H1 (cell line): ENCODE measurements at places on chromosomes 11 and 22. TPM values are rescaled to one million over a fixed set of nuclear protein-coding genes. Genes with fewer than 3 reads are reported as not detected.

DNA sequence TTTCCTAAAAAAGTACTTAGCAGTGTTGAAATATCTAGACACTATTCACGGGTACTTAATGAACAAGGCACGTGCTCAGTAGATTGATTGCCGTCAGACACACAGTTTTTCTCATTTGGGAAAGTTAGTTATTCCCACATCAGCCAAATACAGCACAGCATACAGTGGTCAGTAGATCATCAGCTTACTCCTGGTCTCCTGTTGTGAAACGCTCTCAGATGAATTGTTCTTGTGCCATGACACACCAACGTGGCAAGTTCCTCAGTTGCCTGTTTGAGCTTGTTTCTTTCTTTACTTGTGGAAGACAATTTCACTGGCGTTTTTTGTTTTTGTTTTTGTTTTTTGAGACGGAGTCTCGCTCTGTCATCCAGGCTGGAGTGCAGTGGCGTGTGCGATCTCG is 8.6 kb downstream of the TAB1 start:
- no peak for DNase-seq
- no peaks in the 10 kb centered on the region; the same call in 1 of the 2 replicates for H3K4me1 ChIP-seq
- H3K27me3 ChIP-seq, result no peaks in the 10 kb centered on the region
- H3K4me3 ChIP-seq, result no peak overlapping the region
- H3K27ac ChIP-seq, result no peak overlapping the region

- peaks cover 7% of the 10 kb centered on the region for H3K4me1 ChIP-seq
- H3K27me3 ChIP-seq, result no peaks in the 10 kb centered on the region
- H3K4me3 ChIP-seq, result no peak overlapping the region
Measured at GRCh38 chr22:40050258-40050657, 55.5 kb downstream of the FAM83F start.

DNA sequence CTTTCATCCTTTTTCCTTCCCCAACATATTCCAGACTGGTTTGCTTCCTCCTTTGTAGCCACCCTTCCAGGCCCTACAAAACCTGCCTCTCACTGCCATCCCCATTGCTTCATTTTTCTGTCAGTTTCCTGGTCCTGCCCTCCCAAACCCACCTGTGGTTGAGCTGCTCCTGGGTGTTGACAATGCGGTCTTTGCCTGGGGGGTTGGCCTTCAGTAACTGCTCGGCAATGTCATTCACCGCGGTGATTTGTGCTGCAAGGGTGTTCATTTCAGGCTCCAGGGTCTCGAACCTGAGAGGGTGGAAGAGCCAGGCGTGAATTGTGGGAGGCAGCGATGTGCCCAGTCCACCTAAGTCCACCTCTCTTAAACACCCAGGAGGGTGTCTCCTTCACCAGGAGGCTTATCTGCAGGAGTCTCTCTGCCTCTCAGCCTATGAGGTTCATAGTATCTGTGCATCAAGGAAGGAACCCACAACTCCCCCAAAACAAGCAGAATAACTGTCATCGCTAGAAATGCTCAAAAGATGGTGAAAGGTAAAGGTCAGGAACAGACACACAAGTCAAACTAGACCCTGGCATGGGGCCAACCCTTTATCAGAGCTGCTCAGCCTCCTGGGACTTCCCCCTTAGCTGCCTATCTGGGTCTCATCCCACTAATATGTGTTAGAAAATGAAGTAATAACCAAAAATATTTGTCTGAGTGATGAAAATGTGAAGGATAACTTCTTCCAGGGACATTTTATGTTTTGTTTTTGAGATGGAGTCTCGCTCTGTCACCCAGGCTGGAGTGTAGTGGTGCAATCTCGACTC is 23.9 kb upstream of the RBM4B start:
- no peaks in the 10 kb centered on the region for H3K4me1 ChIP-seq
- no peak for DNase-seq
- no peak overlapping the region for H3K4me3 ChIP-seq
- H3K27ac ChIP-seq, result no peak overlapping the region

DNA sequence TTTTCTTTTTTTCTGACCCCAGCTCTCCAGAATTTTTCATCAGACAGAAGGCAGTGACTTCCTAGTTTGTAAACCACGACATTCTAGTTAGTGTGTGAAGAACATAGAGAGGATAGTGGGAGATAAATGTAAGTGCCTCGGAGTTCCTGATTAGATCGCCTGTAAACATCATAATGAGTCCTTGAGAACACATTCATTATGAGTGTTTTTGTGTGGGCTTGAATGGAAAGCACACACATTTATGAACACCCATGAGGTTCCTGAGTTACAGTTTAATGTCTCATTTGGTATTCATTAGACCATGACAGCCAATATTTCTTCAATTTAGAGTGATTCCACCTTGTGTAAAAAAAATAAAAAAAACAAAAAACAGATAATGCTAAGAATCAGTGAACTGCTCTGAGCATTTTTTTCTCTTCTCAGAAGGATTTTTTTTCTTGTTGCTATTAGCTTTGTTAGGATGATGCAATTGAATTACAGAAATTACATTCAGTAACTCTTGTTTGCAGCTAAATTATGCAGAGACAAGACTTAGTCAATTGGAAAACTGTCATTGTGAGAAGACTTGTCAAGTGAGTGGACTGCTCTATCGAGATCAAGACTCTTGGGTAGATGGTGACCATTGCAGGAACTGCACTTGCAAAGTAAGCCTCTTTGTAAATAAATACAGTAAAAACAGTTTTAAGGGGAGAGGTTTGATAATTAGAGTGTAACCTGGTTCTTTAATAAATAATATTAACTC is 257.6 kb downstream of the NELL1 start:
- no peaks in the 10 kb centered on the region for H3K36me3 ChIP-seq
- no peaks in the 10 kb centered on the region for H3K4me1 ChIP-seq
- no peaks in the 10 kb centered on the region for H3K27me3 ChIP-seq
- no peak for DNase-seq
- no peak overlapping the region for H3K27ac ChIP-seq
- H3K4me3 ChIP-seq, result no peak overlapping the region

- no peak overlapping the region for H3K27ac ChIP-seq
- H3K4me1 ChIP-seq, result no peaks in the 10 kb centered on the region
- H3K27me3 ChIP-seq, result no peaks in the 10 kb centered on the region
- DNase-seq, result no peak
Measured at GRCh38 chr11:57792060-57792541, 30.5 kb downstream of the CTNND1 start.

GRCh38 chr11:60498399-60498798 is 5.8 kb downstream of the MS4A12 start:
- DNase-seq, result no peak
- H3K4me1 ChIP-seq, result no peaks in the 10 kb centered on the region; the same call in 1 of the 2 replicates
- H3K27ac ChIP-seq, result no peak overlapping the region
- no peaks in the 10 kb centered on the region for H3K36me3 ChIP-seq

DNA sequence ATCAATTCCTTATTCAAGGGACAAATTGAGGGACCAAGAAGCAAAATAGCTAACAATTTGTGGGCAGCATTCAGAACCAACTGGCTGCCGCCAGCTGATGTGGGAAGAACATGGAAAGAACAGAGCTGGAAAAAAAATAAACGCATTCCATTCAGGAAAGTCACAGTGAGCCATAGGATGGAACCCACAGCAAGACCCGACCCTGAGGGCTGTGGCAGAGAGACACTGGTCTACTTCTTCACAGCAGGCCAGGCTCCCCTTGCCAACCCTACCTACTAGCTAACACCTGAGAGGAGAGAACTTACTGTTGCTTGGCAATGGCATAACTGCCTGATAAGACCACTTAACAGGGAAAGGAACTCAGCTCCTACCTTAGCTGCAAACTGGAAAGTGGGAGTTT is 123.5 kb upstream of the APOA1 start:
- no peaks in the 10 kb centered on the region for H3K36me3 ChIP-seq
- DNase-seq, result no peak
- H3K27ac ChIP-seq, result no peak overlapping the region
- H3K4me3 ChIP-seq, result no peak overlapping the region
- H3K4me1 ChIP-seq, result no peaks in the 10 kb centered on the region; the same call in 1 of the 2 replicates

GRCh38 chr22:32752816-32753520 is 48.5 kb upstream of the TIMP3 start:
- H3K27ac ChIP-seq, result no peak overlapping the region
- DNase-seq, result no peak
- H3K27me3 ChIP-seq, result no peaks in the 10 kb centered on the region

- H3K4me3 ChIP-seq, result peak overlapping the region; percentile 79
- no peak for DNase-seq
- peaks cover 8% of the 10 kb centered on the region for H3K36me3 ChIP-seq
- no peaks in the 10 kb centered on the region for H3K27me3 ChIP-seq
Measured at GRCh38 chr11:112226831-112227401, 688 bp downstream of the PTS start.

GRCh38 chr11:103985041-103985440 is 51.4 kb upstream of the DDI1 start:
- DNase-seq, result no peak
- H3K27me3 ChIP-seq, result no peaks in the 10 kb centered on the region
- H3K4me1 ChIP-seq, result 0 out of 2 replicates have a peak, but pooled peaks cover 2% of the 10 kb centered on the region
- H3K36me3 ChIP-seq, result no peaks in the 10 kb centered on the region

GRCh38 chr11:75056814-75057213 is 39.9 kb downstream of the OR2AT4 start:
- H3K27ac ChIP-seq, result no peak overlapping the region
- DNase-seq, result no peak
- H3K4me3 ChIP-seq, result no peak overlapping the region
- no peaks in the 10 kb centered on the region for H3K36me3 ChIP-seq

DNA sequence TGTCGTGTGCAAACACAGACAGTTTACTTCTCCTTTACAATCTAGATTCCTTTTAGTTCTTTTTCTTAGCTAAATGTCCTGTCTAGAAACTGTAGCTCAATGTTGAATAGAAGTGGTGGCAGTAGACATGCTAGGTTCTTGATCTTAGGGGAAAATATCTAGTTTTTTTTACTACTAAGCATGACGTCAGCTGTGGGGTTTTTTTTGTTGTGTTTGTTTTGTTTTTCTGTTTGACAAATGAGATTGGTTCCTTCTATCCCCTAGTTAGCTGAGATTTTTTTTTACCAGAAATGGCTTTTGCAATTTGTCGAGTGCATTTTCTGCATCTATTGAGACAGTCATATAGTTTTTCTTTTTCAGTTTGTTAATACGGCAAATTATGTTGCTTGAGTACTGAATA is 2.3 kb upstream of the OR10G7 start:
- H3K4me3 ChIP-seq, result no peak overlapping the region
- no peaks in the 10 kb centered on the region for H3K27me3 ChIP-seq
- peaks cover 3% of the 10 kb centered on the region; the same call in 1 of the 2 replicates for H3K4me1 ChIP-seq
- DNase-seq, result no peak

- H3K27me3 ChIP-seq, result no peaks in the 10 kb centered on the region
- H3K36me3 ChIP-seq, result no peaks in the 10 kb centered on the region
- no peak overlapping the region for H3K27ac ChIP-seq
- no peak overlapping the region for H3K4me3 ChIP-seq
Measured at GRCh38 chr11:26144291-26144690, 187.6 kb upstream of the ANO3 start.

GRCh38 chr11:27464909-27465308 is 7.7 kb downstream of the LGR4 start:
- H3K36me3 ChIP-seq, result no peaks in the 10 kb centered on the region
- H3K4me3 ChIP-seq, result no peak overlapping the region
- no peaks in the 10 kb centered on the region for H3K27me3 ChIP-seq
- DNase-seq, result no peak
- H3K27ac ChIP-seq, result no peak overlapping the region

GRCh38 chr22:37126383-37126782 is 16.9 kb upstream of the TMPRSS6 start:
- no peak for DNase-seq
- H3K27me3 ChIP-seq, result no peaks in the 10 kb centered on the region
- no peaks in the 10 kb centered on the region for H3K36me3 ChIP-seq
- peaks cover 1% of the 10 kb centered on the region for H3K4me1 ChIP-seq
- no peak overlapping the region for H3K4me3 ChIP-seq
- no peak overlapping the region for H3K27ac ChIP-seq

Gene CHRM1
- not detected in 2 replicates for total RNA-seq

Gene BANF1
- total RNA-seq, result 330 and 345 TPM in 2 replicates

Gene ART5
- total RNA-seq, result 7.2 and 7.5 TPM in 2 replicates

Gene ALDH3B2
- not detected in 2 replicates for total RNA-seq

Gene CTSF
- 0.36 and 0.58 TPM in 2 replicates for total RNA-seq

Gene OR4D5
- total RNA-seq, result not detected in 2 replicates
